ENCODE measurements at places on chromosomes 6 and 20. TPM values are rescaled to one million over a fixed set of nuclear protein-coding genes. Genes with fewer than 3 reads are reported as not detected.

KCNG1 gene
- not detected for total RNA-seq

ARFGEF3 gene
- not detected for total RNA-seq

HLA-DRA gene
- total RNA-seq: 37.9 TPM

IYD gene
- total RNA-seq: not detected

PSORS1C2 gene
- not detected for total RNA-seq

ARMH2 gene
- total RNA-seq: not detected

GSTA2 gene
- not detected for total RNA-seq

PPP1R14C gene
- not detected for total RNA-seq

TP53TG5 gene
- total RNA-seq: 0.31 TPM
